Inflammatory macrophage (primary cell): ENCODE measurements at places on chromosomes 4 and X.

DNA sequence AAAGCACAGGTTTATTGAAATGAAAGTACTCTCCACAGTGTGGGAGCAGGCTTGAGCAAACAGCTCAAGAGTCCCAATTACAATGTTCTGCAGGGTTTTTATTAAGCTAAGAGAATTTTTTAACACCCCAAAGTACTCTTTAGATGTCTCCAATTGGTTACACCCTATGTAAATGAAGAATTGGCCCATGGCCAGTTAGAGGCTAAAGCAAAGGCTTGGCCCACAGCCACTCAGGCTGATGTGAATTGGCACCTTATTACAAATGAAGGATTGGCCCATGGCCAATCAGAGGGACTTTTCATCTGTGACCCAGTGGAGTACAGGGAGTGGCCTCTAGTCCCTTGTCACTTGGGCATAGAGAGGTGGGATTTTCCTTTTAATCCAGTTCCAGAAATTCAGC, 30.1 kb upstream of the IQCM start:
- DNase-seq, result no peak

DNA sequence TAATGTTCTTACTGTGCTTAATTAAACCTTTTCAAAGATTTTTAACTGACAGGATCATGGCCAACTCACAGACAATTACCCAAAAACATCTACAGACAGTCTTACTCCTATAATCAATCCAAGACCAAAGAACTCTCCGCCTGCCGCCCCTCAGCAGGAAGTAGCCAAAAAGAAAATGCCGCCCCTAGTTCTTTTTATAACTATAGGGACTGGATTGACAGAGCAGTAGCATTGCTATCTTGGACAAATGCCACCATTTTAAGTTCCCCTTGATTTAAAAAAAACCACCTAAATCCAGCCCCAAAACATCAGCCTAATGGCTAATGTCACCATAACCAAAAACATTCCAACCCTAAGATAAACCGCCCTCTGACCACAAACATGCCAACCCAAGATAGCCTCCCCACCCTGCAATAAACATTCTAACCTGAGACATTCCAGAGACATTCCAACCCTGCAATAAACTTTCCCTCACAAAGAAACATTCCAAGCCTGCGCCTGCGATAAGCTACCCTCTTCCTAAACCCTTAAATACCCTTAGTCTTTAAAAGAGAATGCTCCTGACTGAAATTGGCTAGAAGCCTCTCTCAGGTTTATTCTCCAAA, 77.0 kb downstream of the COQ2 start:
- DNase-seq, result no peak

DNA sequence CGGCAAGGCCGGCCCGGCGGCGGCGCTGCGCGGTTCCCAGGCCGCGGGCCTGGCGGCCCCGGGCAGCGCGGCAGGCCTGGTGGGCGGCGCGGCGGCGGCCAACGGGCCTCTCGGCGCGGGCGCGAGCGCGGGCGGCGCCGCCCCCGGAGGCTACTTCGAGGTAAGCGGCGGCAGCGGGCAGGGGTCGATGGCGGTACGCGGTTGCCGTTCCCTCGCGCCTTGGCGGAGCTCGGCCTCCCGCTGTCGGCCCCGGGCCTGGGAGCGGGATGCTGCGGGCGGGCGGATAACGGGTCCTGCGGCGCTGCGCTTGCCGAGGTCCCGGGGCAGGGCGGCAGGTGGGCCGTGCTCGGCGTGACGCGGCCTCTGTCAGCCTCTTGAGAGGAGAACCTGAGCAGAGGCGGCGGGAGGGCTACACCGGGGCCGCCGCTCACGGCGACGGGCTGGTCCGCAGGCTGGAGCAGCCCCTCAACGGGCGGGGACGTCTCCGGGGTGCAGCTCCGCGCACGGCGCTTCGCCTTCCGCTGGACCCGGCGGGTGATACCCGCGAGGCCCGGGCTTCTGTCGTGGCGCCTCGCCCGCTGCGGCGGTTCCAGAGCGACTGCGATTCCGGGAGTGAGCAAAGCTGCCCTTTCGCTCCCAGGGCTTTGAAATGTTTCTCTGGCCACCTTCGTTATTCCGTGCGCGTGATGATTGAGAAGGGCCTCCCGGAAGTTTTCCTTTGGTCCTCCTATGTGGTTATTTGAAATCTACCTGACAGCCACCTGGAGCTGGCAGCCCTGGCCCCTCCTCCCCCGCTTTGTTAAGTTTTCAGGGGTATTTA, 774 bp downstream of the FAM193A start:
- DNase-seq, result peak; percentile 44

DNA sequence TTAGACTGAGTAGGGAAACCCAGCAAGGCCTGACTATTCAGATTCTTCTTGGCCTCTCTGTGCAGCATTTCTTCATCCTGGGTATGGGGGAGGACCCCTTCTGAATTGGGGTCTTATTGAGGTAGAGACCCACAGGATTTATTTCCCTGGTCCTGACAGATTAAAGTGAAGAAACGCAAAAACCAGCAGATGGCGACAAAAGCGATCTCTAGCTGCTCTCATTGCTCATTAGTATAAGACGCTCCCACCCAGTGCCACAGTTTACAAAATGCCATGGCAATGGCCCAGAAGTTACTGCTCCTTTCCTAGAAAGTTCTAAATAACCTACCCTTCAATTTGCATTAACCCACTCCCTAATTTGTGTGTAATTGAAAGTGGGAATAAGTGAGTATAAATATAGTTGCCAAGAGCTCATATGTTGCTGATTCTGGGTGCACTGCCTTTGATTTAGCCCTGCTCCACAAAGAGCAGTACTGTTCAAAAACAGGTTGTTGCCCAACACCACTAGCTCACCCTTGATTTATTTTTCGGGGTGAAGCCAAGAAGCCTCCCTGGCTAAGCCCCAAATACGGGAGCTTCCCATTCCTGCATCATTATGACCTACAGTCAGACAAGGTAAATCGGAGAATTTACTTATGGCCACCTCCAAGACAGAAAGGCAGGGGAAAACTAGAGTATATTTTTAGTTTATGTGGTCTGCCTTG, 3.7 kb upstream of the BEX4 start:
- peak; percentile 44 for DNase-seq

DNA sequence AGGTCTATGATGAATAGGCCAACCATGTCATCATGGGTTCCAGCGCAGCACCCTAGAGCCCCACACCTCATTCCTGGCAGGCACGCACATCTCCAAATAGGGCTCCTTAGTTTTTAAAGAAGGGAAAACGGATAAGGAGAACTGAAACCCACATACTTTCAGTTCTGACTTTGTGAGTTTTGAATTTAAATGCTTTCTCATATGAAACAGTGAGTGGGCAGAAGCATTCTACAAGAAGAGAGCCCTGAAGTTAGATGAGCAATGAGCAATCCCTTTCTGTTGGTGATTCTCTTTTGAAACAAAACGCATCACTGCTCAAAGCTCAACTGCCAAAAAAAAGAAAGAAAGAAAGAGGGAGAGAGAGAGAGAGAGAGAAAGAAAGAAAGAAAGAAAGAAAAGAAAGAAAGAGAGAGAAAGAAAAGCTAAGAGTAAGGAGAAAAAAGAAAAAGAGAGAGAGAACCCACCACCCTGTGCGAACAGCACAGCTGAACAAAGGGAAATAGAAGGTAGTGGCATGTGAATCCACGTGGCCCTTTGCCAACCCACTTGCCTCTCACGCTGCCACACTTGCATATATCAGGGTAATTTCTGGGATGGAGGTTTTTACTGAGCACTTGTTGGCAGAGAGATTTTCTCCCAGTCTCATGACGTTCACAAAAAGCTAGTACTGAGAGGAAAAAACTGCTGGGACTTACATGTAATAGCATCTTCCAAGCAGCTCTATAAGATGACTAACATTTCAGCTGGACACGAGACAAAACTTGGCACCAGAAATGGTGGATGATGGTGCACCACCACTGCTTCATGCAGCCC, 31.0 kb downstream of the TMSB4X start:
- DNase-seq, result peak; percentile 79
